Left renal pelvis (tissue), 4 donors: ENCODE measurements at places on chromosomes 6 and 20. TPM values are rescaled to one million over a fixed set of nuclear protein-coding genes. Genes with fewer than 3 reads are reported as not detected.

ADGRG6 gene
- polyA plus RNA-seq: 15.1 TPM

CTCFL gene
- polyA plus RNA-seq: 1.9 TPM

OOEP gene
- not detected for polyA plus RNA-seq

AVP gene
- polyA plus RNA-seq: not detected

NT5E gene
- polyA plus RNA-seq: 5.1 TPM

- DNase-seq: no peak
These were observed 54.2 kb downstream of the ARMC2 start for GRCh38 chr6:108902382-108902792.

- no peak for DNase-seq
These were observed 181.0 kb downstream of the TRIM27 start for GRCh38 chr6:28742668-28743270.

DNA sequence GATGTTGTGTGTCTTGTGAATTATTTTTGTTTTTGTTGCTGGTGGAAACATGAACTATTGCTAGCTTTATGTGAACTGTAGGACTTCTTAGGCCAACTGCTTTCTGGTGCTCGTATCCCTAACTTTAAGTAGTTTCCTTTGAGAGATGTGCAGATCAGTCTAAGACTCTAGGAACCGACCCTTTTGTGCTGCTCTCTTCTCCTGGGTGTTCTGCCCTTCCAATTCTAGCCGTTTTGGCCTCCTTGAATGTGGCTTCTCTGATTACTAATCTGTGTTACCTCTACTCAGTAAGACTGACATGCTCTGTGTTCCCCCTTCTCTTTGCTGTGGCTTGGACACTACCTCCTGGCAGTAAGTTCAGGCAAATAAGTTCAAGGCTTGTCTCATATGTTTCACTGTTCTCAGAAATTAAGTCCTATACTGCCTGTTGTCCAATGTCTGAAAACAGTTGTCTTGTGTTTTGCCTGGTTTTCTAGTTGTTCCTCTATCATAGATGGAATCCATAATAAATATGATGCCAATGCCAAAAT lies 58.0 kb downstream of the FOXO3 start:
- DNase-seq: no peak

GRCh38 chr6:125445054-125445453 lies 143.3 kb upstream of the HDDC2 start:
- no peak for DNase-seq

DNA sequence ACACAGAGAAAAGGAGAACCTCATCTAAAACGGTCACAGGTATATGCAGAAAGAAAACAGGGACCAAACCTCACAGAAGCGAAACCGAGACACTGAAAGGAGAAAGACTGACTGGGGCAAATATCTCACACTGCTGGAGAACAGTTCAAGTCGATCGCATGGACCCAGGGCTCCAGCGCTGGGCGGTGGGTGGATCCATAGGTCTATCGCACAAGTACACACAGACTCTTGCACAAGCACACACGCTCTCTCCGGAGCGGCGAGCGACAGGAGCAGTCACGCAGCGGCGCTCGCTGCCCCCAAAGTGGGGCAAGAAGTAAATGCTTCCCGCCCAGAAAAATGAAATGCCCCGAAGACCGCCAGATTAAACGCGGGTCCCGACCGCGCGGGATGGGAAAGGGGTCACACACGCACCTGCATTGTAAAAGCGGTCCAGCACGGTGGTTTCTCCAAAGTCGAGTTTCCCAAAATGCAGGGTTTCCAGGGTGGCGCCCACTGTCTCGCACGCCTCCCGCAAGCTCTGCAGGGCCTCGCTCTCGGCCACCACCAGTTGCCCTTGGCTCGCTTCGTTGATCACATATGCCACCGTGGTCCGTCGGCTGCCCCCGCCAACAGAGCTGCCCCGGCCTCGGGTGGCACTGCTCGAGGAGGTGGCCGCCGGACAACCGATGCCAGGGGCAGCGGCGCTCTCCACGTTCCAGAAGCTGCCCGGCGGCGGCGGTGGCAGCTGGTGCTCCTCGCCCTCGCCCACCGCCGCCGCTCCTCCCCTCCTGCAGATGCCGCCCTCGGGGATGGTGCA lies 782 bp downstream of the MAP3K5 start:
- no peak for DNase-seq

DNA sequence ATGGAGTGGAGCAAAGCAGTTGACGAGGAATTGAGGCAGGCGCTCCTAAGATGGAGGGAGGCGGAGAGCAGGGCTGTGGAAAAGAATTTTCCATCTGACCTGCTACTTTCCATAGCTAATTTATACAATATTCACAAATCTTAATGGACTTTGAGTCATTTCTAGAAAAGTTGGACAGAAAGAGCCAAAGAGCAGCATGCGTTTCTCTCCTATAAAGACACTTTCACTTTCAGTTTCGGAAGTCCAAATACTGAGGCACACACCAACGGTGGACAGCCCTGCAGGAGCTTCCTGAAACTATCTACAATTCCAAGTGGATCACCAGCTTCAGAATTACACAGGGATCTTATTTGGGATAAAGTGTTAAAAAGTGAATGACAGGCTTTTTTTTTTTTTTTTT lies 43.5 kb downstream of the PANK2 start:
- no peak for DNase-seq

DNA sequence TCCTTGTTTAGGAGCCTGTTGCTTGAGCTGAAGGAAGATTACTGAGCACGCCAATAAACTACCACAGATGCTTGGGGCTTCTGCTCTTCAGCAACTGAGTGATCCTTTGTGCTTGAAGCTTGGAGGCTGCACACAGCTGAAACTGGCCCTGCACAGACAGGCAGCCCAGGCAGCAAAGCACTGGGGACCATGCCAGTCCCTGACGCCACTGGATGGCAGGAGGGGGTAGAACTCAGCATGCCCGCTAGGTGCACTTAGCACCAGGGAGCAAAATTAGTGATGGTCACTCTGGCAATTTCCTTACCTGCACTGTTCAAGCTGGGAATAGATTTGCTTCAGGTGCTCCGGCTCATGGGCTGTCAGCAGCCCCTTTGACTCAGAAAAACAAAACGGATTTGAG lies 91.5 kb downstream of the FAM50B start:
- no peak for DNase-seq
